ENCODE measurements at places on chromosomes 12 and 14. TPM values are rescaled to one million over a fixed set of nuclear protein-coding genes. Genes with fewer than 3 reads are reported as not detected.

Gene COX14
- 93.4 TPM for total RNA-seq

Gene ZCCHC8
- 19.1 TPM for total RNA-seq

Gene SERPINA1
- 2.1 TPM for total RNA-seq

DNA sequence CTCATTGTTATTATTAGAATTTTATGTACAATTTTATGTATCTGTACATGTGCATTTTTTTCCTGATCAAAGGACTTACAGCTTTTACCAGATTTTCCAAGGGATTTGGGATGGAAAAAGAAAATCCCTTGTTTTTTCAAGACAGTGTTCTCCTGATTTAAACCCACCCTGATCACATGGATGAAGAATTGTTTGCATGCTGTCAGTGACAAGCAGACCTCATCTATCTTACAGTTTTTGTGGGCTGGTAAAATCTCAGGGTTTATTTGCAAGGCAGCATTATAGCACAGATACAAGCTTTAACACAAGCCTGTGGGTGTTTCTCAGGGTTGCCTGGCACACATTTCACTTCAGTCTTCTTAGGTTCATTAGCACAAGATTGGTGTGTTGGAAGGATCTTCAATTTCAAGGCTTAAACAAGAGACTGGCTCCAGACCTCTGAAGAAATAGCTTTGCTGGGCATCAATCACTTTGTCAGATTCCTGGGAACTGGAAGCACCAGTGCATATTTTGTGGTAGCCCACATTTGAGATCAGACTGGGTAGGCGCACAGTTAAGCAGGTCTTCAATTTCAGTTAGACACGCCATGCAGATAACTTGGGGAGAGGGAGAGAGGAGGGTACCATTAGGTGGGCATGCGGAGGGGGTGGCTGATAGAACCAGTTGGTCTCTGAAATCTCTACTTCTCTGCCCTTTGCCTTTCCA is 118.0 kb downstream of the TBX5 start:
- DNase-seq: no peak
- H3K36me3 ChIP-seq: no peaks in the 10 kb centered on the region
- H3K27me3 ChIP-seq: no peaks in the 10 kb centered on the region
- H3K4me3 ChIP-seq: no peak overlapping the region

- H3K36me3 ChIP-seq: no peaks in the 10 kb centered on the region
- H3K4me1 ChIP-seq: no peaks in the 10 kb centered on the region
- no peak overlapping the region for H3K27ac ChIP-seq
- no peak overlapping the region for H3K4me3 ChIP-seq
- no peaks in the 10 kb centered on the region for H3K27me3 ChIP-seq
Measured at GRCh38 chr14:49206828-49207227, 379.4 kb downstream of the RPS29 start.

DNA sequence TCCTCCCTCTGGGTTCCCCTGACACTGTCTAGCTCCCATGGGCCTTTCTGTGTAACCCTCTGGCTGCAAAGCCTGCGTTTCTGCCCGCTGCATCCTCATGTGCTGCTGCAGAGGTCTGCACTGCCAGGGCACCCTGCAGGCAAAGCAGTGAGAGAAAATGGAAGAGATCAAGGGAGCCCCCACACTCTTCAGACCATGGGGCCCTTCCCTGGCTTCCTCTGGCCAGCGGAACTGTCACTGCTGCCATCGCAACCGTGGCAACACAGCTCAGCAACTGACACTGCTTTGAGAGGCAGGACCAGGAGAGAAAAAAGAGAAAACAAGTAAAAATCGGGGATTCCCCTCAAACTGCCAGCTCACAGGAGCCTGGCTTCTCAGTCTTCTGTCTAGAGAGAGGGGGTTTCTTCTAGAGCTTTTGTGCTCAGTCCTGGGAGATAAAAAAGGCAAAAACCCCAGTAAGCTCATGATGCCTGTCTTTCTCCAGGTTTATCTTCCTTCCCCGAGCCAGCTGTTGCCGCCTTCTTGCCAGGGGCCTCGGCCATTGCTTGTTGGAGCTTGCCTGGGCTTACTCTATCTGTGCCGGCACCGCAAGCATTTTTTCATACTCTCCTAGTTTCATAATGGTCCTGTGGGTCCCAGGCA is 38.9 kb downstream of the C14orf132 start:
- peaks cover 5% of the 10 kb centered on the region for H3K36me3 ChIP-seq
- no peak overlapping the region for H3K27ac ChIP-seq
- H3K27me3 ChIP-seq: no peaks in the 10 kb centered on the region

DNA sequence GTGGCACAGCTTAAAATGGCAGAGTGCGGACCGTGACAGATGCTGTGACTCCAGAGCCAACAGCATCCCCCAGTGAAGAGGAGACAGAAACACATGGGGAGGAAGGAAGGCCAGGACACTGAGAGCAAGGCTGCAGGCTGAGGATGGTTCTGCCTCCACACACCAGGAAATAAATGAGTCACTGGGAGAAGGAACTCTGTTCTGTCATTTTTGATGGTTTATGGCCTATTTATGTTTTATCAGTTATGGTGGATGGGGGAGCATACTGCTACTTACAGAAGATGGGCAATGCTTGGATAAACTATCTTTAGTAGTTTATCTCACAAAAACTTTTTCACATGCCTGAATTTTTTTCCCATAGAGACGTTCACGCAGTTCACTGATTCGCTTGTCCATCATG is 33.8 kb downstream of the ZFYVE21 start:
- H3K4me1 ChIP-seq: no peaks in the 10 kb centered on the region
- H3K27ac ChIP-seq: no peak overlapping the region
- H3K4me3 ChIP-seq: no peak overlapping the region
- no peak for DNase-seq
- peaks cover 97% of the 10 kb centered on the region for H3K36me3 ChIP-seq
- no peaks in the 10 kb centered on the region for H3K27me3 ChIP-seq

DNA sequence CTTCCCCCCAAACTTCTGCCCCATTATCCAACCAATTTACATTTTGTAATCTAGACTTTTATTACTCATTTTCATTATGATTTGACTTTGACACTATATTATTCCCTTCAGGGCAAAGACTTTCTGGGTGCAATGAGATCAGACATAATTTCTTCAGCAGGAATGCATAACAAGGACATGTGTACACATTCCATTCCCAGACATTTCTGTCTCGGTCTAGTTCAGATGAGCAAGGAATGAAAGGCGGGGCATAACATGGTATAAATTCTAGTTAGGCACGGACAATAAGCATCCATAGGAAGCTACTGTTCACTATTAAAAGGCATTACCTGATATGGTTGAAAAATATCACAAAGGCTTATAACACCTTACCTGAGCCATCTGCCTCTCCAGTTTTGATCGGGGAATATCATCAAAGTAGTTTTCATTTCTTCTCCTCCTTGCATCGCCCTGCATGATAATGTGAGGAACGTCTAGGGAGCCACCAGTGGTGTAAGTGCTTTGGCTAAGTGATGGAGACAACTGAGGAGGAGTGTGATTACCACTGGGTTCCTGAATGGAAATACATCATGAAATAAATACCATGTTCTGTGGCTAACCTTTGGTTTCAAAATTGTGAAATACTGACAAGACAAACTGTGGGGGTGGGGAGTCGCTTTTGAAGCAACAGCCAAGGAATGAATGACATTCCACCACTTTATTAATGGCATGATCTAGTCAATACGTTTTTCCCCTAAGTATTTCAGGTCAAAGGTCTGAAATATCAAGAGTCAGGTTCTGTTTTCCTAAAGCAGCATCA is 183.9 kb downstream of the APAF1 start:
- no peak overlapping the region for H3K4me3 ChIP-seq
- H3K4me1 ChIP-seq: no peaks in the 10 kb centered on the region
- no peak for DNase-seq
- no peaks in the 10 kb centered on the region for H3K27me3 ChIP-seq

DNA sequence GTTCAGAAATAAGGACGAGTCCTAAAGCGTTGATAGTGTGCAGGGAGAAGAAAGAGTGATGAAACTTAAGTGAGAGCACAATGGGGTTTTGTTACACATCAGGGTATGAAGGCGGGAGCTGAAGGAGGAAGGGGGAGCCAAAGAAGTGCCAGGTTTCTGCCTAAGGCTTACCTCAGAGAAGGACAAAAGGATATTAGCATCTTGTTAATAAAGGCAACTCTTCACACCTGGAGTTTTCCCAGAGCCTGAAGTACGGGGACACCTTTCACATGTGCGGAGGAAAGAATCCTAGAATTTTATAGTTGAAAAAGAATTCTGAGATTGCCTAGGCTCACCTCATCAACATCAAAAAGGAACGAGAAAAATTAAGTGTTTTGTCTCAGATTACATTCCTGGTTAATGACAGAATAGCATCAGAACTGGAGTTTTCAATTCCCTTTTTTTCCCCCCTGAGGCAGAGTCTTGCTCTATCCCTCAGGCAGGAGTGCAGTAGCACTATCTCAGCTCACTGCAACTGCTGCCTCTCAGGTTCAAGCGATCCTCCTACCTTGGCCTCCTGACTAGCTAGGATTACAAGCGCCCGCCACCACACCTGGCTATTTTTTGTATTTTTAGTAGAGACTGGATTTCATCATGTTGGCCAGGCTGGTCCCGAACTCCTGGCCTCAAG is 2.2 kb upstream of the SAV1 start:
- no peak overlapping the region for H3K4me3 ChIP-seq
- no peaks in the 10 kb centered on the region for H3K27me3 ChIP-seq
- no peak for DNase-seq

DNA sequence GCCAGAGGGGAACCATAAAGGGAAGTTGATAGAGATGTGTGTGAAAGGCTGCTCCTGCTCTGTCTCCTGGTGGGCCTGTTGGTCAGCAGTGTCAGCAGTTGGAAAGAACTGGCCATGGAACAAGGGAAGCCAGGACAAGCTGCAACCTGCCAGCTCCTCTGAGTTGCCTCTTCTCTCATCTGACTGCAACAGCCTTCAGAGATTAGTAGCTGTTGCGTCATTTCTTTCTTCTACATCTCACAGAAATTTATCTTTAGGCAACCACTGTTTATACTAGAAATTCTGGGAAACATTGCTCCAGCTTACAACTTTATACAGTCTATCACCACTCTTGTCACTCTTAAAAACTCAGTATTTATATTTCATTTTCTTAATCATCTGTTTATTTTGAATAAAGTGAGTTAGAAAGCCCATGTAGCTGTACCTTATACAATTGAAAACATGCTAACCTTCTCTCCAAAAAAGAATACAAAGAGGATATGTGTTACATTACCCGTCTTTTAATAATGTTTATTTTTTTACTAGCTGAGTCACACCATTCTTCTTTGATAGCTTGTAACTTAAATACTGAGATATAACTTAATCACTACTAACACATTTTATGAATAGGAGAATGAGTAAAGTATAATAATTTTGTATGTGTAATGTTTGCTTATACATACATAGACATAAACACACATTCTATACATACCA is 224.2 kb downstream of the LRFN5 start:
- no peaks in the 10 kb centered on the region for H3K36me3 ChIP-seq
- H3K27ac ChIP-seq: no peak overlapping the region
- H3K27me3 ChIP-seq: no peaks in the 10 kb centered on the region
- no peak for DNase-seq

DNA sequence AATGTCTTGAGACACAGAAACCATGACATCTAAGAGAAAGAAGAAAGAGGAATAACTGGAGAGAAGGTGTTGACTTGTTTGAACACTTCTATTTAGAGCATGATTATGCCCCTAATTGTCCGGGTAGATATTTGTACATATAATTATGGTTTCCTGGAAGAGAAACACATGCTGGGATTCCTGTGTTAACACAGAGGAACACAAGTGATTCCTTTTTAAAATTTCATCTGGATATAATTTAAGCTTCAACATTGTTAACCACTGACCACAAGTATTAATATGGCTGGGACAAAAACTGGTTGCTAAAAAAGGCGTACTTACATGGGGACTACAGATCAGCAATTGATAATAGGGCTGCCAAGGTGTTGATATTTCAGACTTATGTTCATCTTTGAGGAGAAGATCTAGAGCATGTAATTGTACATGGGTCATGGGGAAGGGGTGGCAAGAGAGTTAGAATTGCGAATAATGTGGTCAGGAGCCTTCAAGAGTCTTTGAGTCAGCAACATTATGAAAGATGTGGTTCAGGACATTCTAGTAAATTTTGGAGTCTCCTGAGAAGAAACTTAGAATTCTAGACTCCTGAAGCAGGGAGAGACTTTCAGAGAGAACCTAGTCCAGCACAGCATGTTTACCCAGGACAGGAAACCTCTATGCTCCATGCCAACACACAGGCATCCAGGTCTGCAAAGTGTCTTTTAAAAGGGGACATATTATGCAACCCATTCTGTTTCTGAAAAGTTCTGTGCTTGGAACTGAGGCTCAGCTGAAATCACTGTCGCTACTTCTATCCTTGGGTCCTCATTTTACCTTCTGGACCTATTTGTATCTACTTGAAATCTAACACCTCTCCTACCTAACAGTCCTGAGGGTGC is 56.5 kb downstream of the SLC38A1 start:
- no peaks in the 10 kb centered on the region for H3K27me3 ChIP-seq
- no peaks in the 10 kb centered on the region for H3K36me3 ChIP-seq
- peak overlapping the region; percentile 9 for H3K27ac ChIP-seq
- DNase-seq: no peak
- peaks cover 82% of the 10 kb centered on the region for H3K4me1 ChIP-seq

DNA sequence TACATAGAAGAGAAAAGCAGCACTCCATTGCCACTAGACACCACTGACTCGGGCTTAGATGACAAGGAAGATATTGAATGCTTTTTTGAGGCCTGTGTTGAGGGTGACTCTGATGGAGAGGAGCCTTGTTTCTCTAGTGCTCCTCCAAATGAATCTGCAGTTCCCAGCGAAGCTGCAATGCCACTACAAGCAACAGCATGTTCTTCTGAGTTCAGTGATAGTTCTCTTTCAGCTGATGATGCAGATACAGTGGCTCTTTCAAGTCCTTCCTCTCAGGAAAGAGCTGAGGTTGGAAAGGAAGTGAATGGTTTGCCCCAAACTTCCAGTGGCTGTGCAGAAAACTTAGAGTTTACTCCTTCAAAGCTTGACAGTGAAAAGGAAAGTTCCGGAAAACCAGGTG is 114.5 kb upstream of the NPAS3 start:
- H3K4me1 ChIP-seq: peaks cover 12% of the 10 kb centered on the region
- no peak overlapping the region for H3K4me3 ChIP-seq
- H3K27ac ChIP-seq: no peak overlapping the region
- H3K27me3 ChIP-seq: no peaks in the 10 kb centered on the region

Gene HHIPL1
- total RNA-seq: 4.2 TPM

DNA sequence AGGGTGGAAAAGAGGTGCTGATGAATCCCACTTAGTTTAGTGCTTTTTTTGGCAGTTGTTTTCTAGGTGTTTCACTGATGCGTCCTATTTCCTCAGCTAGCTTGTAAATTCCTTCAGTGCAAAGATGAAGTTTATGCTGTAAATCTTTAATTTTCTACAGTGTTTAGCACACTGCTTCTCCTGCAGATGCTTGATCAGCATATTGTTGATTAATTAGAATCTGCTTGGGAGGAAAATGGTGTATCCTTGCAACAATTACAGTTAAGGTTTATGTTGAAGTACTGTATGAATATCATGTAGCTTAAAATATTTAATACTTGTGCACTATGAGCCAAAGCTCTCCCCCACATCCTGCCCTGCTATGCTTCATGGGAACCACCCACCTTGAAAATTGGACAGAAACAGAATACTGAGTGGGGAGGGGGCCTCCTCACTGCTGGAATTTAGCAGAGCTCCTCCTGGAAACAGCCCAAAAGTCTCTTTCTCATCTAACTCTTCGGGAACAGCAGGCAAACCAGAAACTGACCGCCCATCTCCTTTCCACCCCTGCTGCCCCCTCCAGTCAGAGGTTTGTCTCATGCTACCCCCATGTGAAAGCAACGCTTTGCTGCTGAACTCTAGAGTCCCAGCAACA is 20.3 kb upstream of the DHRS4 start:
- DNase-seq: no peak
- H3K36me3 ChIP-seq: no peaks in the 10 kb centered on the region
- H3K4me3 ChIP-seq: no peak overlapping the region
- no peak overlapping the region for H3K27ac ChIP-seq
- H3K27me3 ChIP-seq: no peaks in the 10 kb centered on the region
